ENCODE measurements at places on chromosomes 6 and 20.

- DNase-seq: no peak
Observed at GRCh38 chr6:16450821-16451220, 212.4 kb downstream of the GMPR start.

DNA sequence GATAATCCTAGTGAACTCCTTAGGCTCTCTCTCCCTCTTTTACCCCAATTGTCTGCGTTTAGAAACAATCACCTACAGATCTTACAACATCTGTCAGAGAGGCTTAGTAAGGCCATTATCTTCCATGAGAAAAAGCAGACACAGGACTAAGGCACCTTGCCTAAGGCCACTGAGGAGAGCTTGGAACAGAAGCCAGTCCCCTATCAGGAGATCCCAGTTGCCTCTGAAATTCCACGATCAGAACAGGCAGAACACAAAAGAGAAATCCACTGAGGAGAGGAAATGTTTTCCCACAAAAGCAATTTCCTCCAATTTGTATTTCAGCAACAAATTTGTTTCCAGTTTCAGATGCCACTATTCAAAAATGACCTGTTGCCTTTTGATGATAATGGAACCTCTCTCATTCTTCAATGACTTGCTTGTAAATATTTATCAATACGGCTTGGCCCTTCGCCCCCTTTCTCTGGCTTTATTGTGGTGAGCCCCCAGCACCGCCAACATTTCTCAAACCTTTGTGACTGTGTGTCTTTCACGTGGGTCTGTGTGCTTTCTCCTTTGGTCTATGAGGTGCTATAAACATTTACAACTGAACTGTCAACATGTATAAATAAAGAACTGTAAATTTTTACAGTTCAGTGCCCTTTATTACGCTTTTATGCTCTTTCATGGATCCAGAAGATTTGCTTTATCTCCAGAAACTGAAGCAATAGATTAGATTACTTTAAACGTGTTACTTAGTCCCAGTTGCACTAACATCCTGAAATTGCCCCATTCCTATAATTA lies 187.8 kb upstream of the PHACTR1 start:
- DNase-seq: no peak

DNA sequence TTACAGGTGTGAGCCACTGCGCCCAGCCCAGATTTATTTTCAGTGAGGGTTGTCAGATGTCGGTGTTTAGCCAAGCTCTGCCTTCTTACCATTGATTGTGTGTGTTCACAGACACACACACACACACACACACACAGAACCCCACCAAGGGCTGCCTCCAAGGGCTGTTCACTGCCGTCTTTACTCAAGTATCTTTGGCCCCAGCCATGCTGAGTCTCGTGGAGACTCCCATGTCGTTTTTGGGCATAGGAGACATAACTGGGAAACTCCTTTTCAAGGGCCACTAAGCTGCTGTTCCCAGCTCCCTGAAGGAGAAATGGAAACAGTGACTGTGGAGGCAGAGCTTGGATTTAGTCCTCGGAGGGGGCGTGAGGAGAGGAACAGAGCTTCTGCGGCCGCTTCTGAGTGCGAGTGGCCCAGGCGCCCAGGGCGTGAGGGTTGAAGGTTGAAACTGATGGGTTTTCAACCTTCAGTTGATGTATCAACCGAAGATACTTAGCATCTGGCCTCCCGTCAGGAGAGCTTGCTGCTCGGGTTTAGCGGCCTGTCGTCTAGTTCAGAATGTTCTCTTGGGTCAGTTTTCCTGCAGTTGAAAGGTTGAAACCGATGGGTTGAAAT lies 243.6 kb downstream of the TTLL2 start:
- no peak for DNase-seq

GRCh38 chr6:128659878-128660622 lies 139.7 kb upstream of the PTPRK start:
- DNase-seq: no peak

GRCh38 chr6:49430187-49430586 lies 32.9 kb downstream of the MMUT start:
- no peak for DNase-seq

DNA sequence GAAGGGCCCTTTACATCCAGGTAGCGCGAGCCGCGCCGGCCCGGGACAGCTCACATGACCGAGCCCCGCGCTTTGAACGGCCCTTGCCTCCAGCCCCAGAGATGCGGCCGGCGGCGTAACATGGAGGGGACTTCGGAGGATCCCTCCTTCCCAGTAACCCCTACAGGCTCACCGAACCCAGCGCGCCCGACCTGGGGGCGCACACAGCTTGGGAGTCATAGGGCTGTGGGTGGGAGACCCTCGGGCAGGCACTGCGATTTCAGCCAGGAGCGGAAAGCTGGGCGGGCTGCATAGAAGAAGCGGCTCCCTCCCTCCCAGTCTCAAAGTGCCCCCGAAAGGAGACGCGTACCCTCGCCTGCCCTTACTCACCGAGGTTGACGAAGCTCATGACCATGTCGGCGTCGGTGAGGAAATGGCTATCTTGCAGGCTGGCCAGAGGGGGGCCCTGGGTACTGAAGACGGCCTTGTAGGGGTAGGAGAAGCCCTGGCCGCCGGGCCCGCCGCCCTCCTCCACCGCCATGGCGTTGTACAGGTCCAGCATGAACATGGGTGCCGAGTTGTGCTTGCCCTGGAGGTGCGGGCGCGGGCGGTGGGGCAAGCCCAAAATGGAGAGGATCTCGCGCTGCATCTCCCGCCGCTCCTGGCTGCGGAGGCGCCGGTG lies 975 bp downstream of the BMP7 start:
- DNase-seq: no peak

DNA sequence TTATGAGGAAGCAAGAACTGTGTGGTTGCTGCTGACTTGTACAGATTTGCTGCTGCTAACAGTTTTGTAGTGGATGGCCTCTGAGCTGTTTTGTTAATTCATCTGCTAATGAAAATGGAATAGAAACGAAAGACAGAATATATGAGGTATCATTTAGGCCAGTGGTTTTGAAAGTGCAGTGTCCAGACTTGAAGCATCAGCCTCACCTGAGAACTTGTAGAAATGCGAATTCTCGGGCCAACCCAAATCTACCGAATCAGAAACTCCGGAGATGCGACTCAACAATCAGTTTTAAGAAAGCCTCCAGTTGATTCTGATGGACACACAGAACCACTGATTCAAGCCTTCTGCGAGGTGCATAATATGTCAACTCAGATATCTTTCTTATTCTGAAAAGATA lies 62.5 kb downstream of the CAP2 start:
- DNase-seq: no peak

- DNase-seq: no peak
Observed at GRCh38 chr6:143097224-143097795, 36.6 kb downstream of the AIG1 start.

GRCh38 chr6:11785774-11786579 lies 7.4 kb upstream of the ADTRP start:
- DNase-seq: no peak

GRCh38 chr6:155510879-155511278 lies 55.2 kb upstream of the NOX3 start:
- no peak for DNase-seq

GRCh38 chr6:116449565-116449964 lies 11.6 kb upstream of the CALHM6 start:
- no peak for DNase-seq

GRCh38 chr6:100099189-100100074 lies 105.4 kb upstream of the MCHR2 start:
- no peak for DNase-seq

- no peak for DNase-seq
Observed at GRCh38 chr20:23513164-23513563, 22.2 kb downstream of the CST8 start.

DNA sequence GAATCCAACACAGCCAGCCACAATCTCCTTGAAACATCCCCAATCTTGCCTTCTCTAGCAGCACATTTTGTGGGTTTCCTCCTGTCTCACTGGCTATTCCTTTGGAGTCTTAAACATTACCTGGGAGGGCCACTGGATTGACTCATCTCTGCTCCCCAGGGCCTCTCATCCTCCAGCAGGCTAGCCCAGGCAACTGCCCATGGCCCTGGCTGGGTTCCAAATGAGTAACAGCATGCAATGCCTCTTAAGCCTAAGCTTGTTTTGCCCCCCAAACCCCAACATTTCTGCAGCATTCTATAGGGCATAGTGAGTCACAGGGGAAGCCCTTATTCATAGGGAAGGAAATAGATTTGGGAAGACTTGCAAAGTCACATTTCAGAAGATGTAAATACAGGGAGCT lies 204.9 kb downstream of the FOXA2 start:
- no peak for DNase-seq

DNA sequence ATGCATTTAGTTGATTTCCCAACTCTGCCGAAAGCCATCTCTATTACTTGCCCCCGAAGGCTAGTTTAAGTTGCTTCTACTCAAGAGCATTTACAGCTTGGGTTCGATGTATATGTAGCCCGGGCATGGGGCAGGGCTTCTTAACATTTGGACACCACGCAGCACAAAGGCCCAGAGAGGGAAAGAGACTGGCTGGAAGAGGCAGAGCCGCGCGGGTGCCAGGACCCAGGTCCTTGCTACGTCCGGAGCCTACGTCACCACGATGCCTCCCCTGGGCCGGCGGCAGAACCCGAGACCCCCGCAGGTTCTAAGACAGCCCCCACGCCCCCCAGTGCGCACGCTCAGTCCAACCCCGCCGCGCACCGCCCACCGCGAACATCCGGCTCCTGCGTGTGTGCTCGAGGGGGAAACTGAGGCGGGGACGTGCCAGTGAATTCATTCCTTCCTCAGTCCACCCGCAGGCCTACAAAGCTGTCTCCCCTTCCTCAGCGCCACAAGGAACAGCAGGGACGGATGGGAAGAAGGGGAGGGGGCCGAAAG lies 367 bp upstream of the PCIF1 start:
- no peak for DNase-seq

DNA sequence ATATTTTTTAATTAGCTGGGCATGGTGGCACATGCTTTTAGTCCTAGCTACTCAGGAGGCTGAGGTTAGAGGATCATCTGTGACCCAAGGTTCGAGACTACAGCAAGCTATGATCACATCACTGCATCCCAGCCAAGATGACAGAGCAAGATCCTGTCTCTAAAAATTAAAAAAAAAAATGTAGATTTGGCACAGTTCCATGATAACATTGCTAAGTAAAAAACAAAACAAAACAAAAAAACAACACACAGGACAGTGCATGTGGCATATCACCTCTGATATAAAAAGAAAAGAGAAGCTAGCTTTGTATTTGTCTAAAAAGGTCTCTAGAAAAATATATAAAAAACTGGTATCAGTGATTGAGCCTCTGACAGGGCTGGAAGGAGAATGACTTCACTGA lies 24.6 kb downstream of the RNF24 start:
- DNase-seq: no peak

DNA sequence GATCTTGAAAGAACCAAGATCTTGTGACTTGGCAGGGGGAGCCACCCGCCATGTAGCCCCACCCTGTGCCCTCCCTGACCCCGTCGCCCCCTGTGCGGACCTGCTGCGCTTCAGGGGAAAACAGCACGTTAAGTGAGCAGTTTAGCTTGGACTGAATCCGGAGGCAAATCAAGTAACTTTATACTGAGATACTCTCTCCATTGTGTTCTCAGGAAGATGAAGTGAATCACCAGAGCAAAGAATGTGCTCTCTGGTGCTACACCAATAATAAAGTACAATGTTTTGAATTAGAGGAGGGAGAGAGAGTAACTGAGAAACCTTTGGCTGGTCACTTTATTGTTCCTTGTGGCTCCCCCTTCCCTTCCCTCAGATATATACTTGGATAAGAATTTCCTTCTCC lies 83.4 kb downstream of the TXNDC5 start:
- DNase-seq: no peak

- peak; percentile 54 for DNase-seq
Observed at GRCh38 chr6:37731888-37732287, 34.2 kb upstream of the MDGA1 start.

DNA sequence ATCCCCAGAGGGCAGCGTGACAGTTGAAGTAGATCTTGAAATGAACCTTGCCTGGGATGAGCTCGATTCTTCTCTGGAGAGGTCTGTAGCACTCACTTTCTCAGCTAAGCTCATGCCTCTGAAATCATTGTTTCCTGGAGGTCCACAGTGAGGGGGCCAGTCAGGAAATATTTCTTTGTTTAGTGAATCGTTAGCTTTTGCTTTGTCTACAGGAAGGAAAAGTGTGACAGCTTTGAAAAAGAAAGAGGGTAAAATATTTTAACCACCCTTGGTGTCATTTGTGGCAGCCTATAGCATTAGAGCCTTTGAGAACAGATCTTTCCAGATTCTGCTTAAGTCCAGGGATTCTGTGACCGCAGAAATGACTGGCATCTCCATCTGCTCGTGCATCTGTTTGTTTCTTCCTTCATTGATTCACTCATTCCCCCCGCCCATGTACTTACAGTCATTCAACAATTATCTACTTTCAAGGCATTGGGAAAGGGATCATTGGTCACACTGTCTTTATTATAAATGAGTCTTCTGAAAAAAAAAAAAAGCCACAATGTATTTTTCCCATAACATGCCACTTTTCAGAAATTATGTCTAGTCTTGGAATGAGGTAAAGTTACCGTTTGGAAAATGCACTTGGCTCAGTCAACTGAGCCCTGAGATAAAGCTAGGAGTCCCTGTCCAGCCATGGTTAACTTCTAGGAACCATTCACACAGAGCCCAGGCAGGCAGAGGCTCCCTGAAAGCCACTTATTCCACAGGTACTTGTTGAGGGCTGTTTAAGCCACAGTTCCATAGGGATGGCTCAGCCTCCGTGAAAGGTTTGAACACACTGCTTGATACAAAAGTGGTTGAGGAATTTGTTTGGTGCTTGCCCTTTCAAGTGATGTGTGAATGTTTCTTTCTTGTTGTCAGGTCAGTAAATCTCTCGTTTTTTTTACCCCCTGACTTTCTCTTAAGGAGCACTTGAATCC lies 86.0 kb downstream of the TIAM2 start:
- DNase-seq: no peak

DNA sequence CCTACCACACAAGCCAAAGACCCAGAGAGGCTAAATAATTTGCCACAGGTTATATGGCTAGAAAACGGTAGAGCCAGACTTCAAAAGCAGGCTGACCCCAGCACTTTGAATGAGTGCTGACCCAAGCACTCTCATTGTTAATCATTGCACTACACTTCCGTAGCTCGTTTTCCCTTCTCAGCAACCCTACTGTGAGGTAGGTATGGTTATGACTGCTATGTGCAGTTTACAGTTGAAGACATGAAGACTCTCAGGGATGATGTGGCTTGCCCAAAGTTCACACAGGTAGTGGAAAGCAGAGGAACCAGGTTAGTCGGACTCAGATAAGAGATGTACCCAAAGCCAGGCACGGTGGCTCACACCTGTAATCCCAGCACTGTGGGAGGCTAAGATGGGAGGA lies 33.5 kb upstream of the RIMS4 start:
- no peak for DNase-seq

DNA sequence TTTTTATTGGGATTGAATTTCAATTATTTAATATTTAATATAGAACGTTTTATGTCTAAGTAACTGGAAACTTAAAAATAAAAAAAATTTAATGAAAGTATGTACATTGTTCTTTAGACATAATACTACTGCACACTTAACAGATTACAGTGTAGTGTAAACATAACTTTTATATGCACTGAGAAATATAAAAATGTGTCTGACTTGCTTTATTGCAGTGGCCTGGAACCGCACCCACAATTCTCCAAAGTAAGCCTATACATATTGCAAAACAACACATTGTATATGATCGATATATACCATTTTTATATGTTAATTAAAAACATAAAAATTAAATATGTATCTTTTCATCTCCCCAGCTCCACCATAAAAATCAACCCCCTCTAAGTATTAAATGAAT lies 42.8 kb downstream of the GFOD1 start:
- DNase-seq: no peak

- no peak for DNase-seq
Observed at GRCh38 chr6:7215798-7216231, 97.2 kb downstream of the SSR1 start.

Measured in memory B cell (primary cell).